ENCODE measurements at places on chromosomes 2 and 18. TPM values are rescaled to one million over a fixed set of nuclear protein-coding genes. Genes with fewer than 3 reads are reported as not detected.

SMYD1 gene
- not detected for total RNA-seq

LOXHD1 gene
- total RNA-seq, result 0.05 TPM

ST8SIA3 gene
- not detected for total RNA-seq

DSG2 gene
- 1.6 TPM for total RNA-seq

TNFRSF11A gene
- total RNA-seq, result 5.4 TPM

CYP26B1 gene
- not detected for total RNA-seq

RPL31 gene
- total RNA-seq, result 1,395 TPM

FAHD2B gene
- 36.1 TPM for total RNA-seq
